ENCODE measurements at places on chromosomes 1 and 21.
A peak's percentile ranks its signal among the peaks of the same experiment; 100 is the strongest.

DNA sequence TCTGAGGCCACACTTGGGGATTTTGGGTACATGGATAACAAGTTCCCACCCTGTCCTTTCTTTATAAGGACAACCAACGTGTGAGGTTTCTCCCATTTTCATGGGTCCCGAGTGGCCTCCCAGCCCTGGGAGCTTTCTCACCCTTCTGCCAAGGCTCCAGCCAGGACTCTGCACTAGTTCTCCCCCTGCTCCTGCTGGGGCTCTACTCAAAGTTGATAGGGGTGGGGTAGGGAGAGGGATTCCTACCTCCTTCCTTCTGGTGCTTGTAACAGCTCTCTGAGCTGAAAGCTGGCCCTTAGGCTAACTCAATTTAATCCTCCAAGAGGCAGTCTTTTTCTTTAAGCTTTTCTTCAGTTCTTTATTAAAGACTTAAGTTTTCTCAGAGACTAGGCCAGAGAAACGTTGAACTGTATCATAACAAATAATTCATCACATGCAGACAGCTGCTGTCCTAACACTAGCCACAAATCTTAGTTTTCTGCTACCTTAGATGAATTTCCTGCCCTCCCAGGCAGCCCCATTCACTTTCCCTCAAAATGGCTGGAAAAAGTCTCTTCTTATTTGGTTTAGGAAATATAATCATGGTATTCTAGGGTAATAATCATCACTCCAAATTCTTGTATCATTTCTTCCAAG, 22.4 kb upstream of the DR1 start:
- DNase-seq: no peak

DNA sequence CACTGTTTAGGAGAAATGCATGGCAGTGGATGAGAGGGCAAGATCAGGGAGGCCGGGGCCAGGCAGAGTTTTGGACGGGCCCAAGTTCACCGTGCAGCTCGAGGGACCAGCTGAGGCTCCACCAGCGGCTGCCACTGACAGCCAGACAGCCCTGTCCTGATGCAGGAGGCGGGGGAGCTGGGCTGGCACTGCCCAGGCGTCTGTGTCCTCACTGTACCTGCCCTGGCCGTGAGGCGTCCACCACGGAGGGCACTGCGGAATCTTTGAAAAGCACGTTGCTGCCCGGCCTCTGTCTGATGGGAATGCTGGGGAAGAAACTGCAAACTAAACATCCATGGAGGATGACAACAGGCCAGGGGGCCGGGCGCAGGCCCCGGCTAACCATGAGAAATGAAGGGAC, 35.5 kb downstream of the VPS26C start:
- no peak for DNase-seq

DNA sequence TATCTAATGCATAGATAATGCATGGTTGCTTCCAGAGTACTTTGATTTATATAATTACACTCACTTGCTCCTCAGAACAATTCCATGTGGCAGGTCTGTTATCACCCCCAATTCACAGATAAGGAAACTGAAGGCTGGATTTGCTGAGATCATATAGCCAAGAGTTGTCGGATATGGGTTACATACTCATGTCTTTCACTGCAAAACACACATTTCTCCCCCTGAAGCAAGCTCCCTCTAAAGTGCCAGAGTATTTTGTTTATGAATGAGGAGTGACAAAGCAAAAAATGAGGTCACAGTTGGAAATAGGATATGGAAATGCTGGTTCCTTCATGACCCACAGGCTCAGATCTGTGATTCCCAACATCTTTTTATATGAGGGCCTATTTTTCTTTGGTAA, 134.2 kb downstream of the ROR1 start:
- DNase-seq: no peak

DNA sequence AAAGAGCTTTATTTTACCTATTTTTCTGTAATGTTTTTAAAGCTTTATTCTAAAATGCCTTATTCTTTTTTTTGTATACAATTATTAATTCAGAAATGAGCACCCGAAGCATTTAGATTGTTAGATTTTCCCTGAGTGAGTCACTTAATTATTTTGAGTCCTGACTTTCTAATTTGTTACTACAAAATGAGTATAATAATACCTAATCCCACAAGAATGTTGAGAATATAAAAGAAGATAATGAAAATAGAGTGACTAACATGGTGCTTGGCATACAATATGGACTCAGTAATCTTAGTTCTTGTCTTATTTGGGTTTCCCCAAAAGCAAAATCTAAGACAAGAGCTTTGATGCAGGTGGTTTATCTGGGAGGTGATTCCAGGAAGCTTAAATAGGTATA, 142.2 kb downstream of the LHX8 start:
- no peak for DNase-seq

DNA sequence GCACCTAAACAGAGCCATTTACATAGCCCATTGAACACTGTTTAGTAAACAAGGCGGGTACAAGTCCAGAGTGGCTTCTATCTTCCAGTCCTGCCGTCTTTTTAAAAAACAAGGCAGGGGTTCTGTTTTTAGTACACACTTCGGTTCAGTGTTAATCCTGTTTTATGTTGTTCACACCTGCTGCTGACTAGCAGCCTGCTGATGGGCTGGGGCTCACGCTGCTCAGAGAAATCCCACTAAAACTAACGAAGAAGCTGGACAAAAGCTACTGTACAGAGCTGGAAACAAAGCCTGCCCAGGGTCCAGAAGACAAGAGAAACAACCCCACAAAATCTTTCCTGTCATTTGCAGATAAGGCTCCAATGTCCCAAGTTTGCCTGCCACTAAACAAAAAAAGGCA, 13.2 kb downstream of the ESRRG start:
- no peak for DNase-seq

- no peak for DNase-seq
Measured at GRCh38 chr1:48044311-48044710, 47.1 kb upstream of the TRABD2B start.

- DNase-seq: no peak
Measured at GRCh38 chr1:175443332-175443731, 250.8 kb upstream of the KIAA0040 start.

- no peak for DNase-seq
Measured at GRCh38 chr1:183195142-183195574, 9.1 kb downstream of the LAMC2 start.

DNA sequence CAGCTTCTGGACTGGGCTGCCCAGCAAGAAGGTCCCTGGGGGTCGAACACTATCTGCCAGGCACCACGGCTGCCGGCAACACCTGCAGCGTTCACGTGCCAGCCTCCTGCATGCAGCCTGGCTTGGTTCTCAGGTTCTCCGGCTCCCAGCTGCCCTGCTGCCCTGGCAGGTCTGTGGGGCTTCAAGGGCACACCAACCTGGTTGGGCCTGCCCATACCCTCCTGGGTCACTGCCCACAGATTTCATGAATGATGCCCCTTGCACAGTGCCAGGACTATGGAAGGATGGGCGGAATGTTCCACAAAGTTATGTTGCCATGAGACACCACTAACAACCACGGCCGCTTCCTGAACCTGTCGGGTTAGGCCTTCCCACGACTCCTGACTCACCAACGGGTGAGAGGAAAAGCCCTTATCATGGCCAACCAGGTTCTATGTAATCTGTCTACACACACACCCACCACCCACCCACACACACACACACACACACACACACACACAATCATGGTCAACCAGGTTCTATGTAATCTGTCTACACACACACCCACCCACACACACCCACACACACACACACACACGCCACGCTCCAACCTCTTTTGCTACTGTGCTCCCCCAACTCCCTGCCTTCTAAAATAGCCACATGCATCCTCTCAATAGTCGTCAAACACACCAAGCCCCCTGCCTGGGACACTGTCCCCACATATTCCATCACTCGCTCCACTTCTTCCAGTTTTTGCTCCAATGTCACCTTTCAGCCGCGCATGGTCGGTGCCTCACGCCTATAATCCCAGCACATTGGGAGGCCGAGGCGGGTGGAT, 32.2 kb downstream of the HSPG2 start:
- DNase-seq: no peak

- DNase-seq: no peak
Measured at GRCh38 chr21:42013376-42013775, 3.2 kb upstream of the ZBTB21 start.

- peak; percentile 79 for DNase-seq
Measured at GRCh38 chr1:53715478-53715877, 23.5 kb downstream of the GLIS1 start.

- no peak for DNase-seq
Measured at GRCh38 chr1:61358770-61359455, 276.6 kb downstream of the NFIA start.

- no peak for DNase-seq
Measured at GRCh38 chr1:208161656-208162375, 82.4 kb downstream of the PLXNA2 start.

GRCh38 chr1:27436204-27437159, 44.1 kb downstream of the GPR3 start:
- no peak for DNase-seq

GRCh38 chr1:218348628-218349071, 3.5 kb downstream of the TGFB2 start:
- DNase-seq: no peak

GRCh38 chr1:64598100-64598571, 128.2 kb downstream of the CACHD1 start:
- no peak for DNase-seq

GRCh38 chr1:173332026-173332425, 124.9 kb upstream of the TNFSF4 start:
- DNase-seq: no peak

GRCh38 chr1:87993051-87993450, 664.4 kb downstream of the LMO4 start:
- no peak for DNase-seq

GRCh38 chr1:20114021-20114648, 5.2 kb downstream of the PLA2G2D start:
- DNase-seq: no peak

DNA sequence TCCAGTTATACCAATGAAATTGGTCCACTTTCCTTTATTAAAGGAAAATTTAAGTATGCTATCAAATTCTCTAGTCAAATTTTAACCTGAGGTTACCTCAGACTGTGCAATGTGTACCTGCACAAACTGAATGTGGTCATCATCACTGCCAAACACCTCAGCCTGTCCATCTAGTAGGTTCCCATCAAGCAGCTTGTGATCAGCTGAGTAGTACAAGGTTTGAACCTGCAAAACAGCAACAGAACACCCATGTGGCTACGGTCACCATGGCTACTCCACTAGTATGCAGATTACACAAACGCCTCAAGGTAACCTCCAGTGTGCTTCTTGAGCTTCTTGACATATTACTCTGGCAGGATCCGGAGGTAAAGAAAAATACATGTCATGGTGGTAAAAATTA, 11.6 kb downstream of the IVNS1ABP start:
- no peak for DNase-seq

DNA sequence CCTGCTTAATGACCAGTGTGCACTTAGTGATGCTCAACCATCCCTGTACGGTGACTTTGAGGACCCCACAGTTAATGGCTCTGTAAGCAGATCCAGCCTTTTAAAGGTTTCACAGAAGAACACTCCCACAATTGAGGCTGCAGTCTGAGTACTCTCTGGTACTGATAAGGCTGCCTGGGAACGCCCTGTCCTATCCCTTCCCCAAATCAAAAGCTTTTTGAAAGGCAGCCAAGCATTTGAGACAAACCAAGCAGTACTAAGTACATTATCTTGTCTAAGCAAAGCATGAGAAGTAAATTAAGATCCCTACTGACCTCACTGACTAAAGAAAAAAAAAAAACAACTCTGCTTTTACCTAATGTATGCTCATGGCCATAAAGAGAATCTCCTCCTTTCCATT, 60.7 kb downstream of the SH3GLB1 start:
- no peak for DNase-seq

DNA sequence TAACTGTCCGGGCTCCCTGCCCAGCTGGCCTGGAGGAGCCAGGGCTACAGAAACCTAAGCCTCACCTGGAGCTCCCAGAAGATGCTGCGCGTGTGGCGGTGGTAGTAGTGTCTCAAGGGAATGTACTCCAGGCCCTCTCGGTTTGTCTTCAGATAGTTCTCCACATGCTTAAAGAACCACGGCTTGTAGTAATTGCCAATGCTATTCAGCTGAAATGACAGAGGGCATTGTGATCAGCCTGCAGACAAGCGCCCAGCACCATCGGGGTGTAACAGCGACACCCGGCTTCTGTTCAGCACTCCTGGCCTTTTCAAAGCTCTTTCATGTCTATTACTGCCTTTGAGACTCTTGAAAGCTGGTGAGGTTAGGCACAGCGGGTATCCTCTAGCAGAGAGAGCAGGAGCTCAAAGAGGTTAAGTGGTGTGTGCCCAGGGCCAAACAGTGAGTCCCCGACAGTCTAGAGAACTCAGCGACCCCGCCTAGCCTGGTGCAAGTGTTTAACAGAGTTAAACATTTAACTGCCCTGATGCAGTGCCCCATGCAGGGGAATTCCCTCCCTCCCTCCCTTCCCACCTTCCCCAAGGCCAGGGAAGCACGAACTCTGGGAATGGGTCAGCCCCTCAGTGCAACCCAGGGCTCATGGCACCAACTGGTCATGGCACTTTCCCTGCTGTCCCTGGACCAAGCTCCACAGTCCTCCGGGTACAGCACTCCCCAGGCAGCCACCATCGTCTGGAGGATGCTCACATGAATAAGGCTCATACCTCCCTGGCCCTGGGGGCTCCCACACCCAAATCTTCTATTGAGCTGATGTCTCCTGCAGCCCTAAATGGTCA, 21.5 kb downstream of the DHCR24 start:
- DNase-seq: no peak

DNA sequence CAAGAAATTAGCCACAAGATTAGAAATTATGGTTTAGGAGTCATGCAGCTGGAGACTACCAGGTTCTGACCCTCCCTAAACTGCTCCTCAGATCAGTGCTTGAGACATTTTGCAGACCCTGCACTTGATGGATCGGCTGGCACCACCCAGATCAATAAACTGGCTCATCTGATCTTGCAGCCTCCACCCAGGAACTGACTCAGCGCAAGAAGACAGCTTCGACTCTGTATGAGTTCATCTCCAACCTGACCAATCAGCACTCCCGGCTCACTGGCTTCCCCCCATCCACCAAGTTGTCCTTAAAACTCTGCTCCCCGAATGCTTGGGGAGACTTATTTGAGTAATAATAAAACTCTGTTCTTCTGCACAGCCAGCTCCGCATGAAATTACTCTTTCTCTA, 40.0 kb downstream of the L1TD1 start:
- DNase-seq: no peak

- no peak for DNase-seq
Measured at GRCh38 chr1:236560213-236560771, 36.5 kb downstream of the LGALS8 start.

- DNase-seq: no peak
Measured at GRCh38 chr1:24347159-24347934, 28.2 kb downstream of the GRHL3 start.

- no peak for DNase-seq
Measured at GRCh38 chr1:200588698-200589097, 31.9 kb downstream of the KIF14 start.

DNA sequence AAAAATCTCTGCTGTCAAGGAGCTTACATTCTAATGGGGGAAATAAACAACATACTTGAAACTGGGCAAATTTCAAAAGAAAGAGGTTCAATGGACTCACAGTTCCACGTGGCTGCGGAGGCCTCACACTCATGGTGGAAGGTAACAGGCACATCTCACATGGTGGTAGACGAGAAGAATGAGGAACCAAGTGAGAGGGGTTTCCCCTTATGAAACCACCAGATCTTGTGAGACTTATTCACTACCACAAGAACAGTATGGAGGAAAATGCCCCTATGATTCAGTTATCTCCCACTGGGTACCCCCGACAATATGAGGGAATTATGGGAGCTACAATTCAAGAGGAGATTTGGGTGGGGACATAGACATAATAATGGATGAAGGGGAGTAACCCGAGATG, 226.4 kb downstream of the ZP4 start:
- DNase-seq: no peak

All from HAP-1 (cell line).